ENCODE measurements at places on chromosomes 4 and X.

GRCh38 chr4:164648151-164648848, 105.6 kb upstream of the SMIM31 start:
- DNase-seq = no peak

DNA sequence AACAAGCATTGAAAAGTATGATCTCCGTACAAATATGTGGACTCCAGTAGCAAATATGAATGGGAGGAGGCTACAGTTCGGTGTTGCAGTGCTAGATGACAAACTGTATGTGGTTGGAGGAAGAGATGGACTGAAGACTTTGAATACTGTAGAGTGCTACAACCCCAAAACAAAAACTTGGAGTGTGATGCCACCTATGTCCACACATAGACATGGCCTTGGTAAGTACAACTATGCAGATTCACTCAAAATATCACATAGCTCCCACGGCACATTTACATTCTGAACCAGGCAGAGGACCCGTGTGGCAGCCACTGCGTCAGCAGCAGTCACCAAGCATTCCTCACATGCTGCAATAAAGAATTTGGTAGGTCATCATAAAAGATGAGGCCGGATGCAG, 41.3 kb downstream of the KLHL5 start:
- DNase-seq = no peak

- no peak for DNase-seq
Measured at GRCh38 chrX:77960567-77960966, 8.9 kb downstream of the PGAM4 start.

- DNase-seq = no peak
Measured at GRCh38 chr4:111108153-111108552, 485.3 kb upstream of the PITX2 start.

GRCh38 chrX:13536551-13536950, 32.9 kb upstream of the EGFL6 start:
- DNase-seq = no peak

All from midbrain (tissue), 1 donor.